ENCODE measurements at places on chromosomes 6 and 20. TPM values are rescaled to one million over a fixed set of nuclear protein-coding genes. Genes with fewer than 3 reads are reported as not detected.

Gene PHACTR3
- not detected for total RNA-seq

Gene SAMD10
- total RNA-seq = 0.16 TPM

Gene MOG
- not detected for total RNA-seq

Gene ANKRD6
- 18.1 TPM for total RNA-seq

Gene GCLC
- 20.1 TPM for total RNA-seq

Gene BPIFB4
- not detected for total RNA-seq

Gene E2F1
- 23.7 TPM for total RNA-seq

Gene SRXN1
- total RNA-seq = 67.9 TPM

Gene FNDC1
- 0.16 TPM for total RNA-seq

Gene LCA5
- total RNA-seq = 12.1 TPM
